ENCODE measurements at places on chromosomes 16 and 17.
A peak's percentile ranks its signal among the peaks of the same experiment; 100 is the strongest.

GRCh38 chr16:86736502-86736901 is 158.2 kb downstream of the FOXL1 start:
- H3K27me3 ChIP-seq = peaks cover 19% of the 10 kb centered on the region
- no peaks in the 10 kb centered on the region for H3K36me3 ChIP-seq
- H3K4me3 ChIP-seq = no peak overlapping the region

GRCh38 chr16:56672761-56673536 is 3.3 kb downstream of the MT1H start:
- H3K4me3 ChIP-seq = no peak overlapping the region
- no peaks in the 10 kb centered on the region for H3K36me3 ChIP-seq
- no peak overlapping the region for H3K27ac ChIP-seq

DNA sequence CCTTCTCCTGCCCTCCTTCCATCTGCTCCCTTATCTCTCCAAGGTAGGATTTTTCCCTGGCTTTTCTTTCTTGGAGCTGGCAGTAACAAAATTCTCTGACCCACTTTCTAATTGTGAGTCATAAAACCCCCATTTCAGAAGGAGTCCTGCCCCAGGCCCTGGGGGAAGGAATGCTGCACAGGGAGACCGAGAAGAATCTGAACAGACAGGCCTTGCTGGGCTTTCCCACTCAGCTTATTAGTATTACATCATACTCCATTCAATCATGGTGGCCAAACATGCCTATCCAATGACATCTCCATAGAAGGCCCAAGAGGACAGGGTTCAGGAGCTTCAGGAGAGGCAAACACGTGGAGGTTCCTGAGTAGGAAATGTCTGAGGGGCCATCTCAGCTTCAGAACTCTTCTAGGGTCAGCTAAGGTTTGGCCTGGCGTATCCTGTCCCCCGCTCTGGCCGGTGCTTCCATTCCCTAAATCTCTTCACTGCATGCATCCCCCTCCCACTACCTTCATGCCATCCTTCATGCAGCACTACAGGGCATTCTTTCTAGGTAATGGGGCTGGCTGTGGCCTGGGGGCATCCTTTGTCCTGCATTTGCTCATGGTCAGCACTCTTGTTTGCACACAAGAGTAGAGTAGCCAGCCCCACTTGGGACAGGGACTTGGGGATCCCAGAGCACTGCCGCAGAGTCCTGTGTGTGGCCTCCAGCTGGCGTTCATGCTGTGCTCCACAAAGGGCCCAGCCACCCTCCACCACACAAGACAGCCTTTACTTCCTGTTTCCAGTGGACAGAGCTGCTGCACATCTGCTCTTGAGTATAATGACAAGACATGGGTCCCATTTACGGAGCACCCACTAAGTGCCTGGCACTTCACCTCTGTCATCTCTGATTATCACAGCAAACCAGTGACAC is 8.2 kb downstream of the SLC6A2 start:
- no peaks in the 10 kb centered on the region for H3K4me1 ChIP-seq
- no peaks in the 10 kb centered on the region for H3K36me3 ChIP-seq
- peaks cover 2% of the 10 kb centered on the region for H3K27me3 ChIP-seq
- no peak for DNase-seq
- no peak overlapping the region for H3K27ac ChIP-seq

GRCh38 chr17:78131172-78132083 is 857 bp downstream of the TMC8 start:
- H3K36me3 ChIP-seq = peaks cover 41% of the 10 kb centered on the region
- peak overlapping the region; percentile 97 for H3K27ac ChIP-seq
- H3K4me1 ChIP-seq = peaks cover 77% of the 10 kb centered on the region
- H3K4me3 ChIP-seq = peak overlapping the region; percentile 25
- peak; percentile 53 for DNase-seq
- no peaks in the 10 kb centered on the region for H3K27me3 ChIP-seq

GRCh38 chr16:87171723-87172122 is 145.5 kb downstream of the C16orf95 start:
- no peak for DNase-seq
- H3K27me3 ChIP-seq = no peaks in the 10 kb centered on the region
- no peak overlapping the region for H3K4me3 ChIP-seq
- no peaks in the 10 kb centered on the region for H3K4me1 ChIP-seq
- no peaks in the 10 kb centered on the region for H3K36me3 ChIP-seq
- H3K27ac ChIP-seq = no peak overlapping the region

All from DND-41 (cell line).